ENCODE measurements at places on chromosomes 1 and 21. TPM values are rescaled to one million over a fixed set of nuclear protein-coding genes. Genes with fewer than 3 reads are reported as not detected.
A peak's percentile ranks its signal among the peaks of the same experiment; 100 is the strongest.

GRCh38 chr1:16924919-16925477 is 3.3 kb downstream of the CROCC start:
- no peak for DNase-seq

Gene SPEN
- total RNA-seq = 7.7 TPM

Gene FMN2
- total RNA-seq = 34.0 TPM

DNA sequence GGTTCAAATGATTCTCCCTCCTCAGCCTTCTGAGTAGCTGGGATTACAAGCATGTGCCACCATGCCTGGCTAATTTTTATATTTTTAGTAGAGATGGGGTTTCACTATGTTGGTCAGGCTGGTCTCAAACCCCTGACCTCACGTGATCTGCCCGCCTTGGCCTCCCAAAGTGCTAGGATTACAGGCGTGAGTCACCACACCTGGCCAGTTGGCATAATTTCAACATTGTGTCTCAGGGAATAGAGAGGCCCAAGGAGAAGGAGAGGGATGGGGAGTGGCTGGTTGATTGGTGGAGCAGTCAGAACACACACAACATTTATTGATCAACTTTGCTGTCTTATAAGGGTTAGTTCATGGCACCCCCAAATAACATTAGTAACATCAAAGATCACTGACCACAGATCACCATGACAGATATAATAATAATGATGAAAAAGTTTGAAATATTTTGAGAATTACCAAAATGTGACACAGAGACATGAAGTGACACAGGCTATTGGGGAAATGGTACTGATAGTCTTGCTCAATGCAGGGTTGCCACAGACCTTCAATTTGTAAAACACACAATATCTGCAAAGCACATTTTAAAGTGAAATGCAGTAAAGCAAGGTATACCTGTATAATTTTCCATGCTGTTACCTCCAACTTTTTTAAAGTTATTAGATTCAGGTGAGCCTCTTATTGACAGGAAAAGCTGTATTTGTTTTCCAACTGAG is 15.8 kb upstream of the CYB5R1 start:
- peak; percentile 52 for DNase-seq

GRCh38 chr1:42720868-42721267 is 19.2 kb downstream of the CLDN19 start:
- no peak for DNase-seq

- DNase-seq = no peak
These were observed 32.8 kb downstream of the PADI6 start for GRCh38 chr1:17404820-17405219.

- no peak for DNase-seq
These were observed 13.3 kb upstream of the RAB42 start for GRCh38 chr1:28578696-28579218.

DNA sequence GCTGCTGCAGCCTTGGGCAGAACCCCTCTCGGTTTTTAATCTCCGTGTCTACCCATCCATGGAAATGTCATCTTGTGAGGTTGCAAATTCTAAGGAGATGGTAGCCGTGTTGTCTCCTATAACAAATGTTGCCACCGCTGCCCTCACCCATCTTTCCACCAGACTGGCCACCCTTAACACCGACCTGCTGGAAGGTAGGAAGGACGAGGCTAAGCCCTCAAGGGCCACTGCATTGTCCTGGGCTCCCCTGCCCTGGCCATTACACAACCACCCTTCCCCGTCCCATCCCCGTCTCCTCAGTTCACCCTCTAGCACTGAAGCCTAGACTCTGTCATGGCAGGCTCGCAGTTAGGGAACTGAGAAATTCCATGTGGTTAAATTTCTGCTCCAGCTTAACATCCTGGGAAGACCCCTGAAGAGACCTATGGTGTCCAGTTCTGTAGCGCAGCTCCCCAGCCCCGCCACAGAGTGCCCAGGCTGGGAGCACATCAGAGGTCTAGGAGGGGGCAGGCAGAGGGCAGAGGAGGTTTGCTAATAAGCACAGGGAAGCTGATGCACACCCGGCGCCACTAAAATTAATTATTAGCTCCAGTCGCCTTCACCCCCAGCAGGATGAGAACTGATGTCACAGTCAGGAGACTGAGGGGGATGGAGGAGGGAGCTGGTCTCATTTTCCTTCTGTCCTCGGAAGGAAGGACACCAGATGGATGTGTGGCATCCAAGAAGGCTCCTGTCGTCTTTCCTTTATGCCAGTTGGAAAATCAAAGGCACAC is 38.3 kb downstream of the STUM start:
- DNase-seq = no peak

DNA sequence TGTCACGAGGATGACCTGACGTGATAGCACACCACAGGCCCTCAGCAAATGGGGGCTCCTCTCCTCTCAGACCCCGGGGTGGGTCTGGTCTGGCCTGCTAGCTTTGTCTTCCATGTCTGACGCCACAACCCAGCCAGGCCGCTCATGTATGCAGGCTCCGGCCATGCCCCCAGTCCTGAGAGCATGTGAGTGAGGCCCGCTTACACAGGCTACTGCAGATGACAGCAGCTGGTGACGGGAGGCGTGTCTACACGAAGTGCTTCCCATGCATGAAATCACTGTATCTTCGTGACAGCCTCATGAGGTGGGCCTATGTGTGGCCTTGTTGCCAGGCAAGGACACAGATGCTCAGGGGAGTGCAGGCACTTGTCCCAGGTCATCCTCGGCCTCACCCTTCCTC is 16.4 kb downstream of the WNT4 start:
- DNase-seq = no peak

DNA sequence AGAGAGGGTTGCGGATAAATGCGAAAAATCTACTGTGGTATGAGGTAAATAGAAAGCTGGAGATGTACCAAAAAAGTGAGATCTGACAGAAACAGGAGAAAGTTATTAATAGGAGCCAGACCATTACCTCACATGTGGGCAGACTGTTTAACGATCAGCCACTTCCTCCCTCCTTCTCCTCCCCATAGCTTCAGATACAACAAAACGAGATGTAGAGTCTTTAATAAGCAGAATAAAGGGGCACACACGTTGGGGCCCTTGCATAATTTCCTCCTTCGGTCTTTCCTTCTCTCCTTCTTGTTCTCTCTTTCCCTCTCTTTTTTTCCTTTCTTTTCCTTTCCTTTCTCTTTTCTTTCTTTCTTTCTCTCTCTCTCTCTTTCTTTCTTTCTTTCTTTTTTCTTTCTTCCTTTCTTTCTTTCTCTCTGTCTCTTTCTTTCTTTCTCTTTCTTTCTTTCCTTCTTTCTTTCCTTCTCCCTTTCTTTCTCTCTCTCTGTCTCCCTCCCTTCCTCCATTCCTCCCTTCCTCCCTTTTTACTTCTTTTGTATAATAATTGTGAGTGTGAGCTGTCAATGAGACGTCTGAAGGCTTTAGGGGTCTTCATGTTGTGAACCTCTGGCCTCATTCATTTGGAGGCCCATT is 242.1 kb downstream of the GRIK1 start:
- no peak for DNase-seq

Gene TMEM51
- total RNA-seq = 12.1 TPM

GRCh38 chr1:7299994-7300393 is 471.1 kb upstream of the VAMP3 start:
- DNase-seq = peak; percentile 95

- DNase-seq = no peak
These were observed 261.2 kb downstream of the GRIK1 start for GRCh38 chr21:29678626-29679025.

Gene FAM163A
- total RNA-seq = not detected

Gene RORC
- not detected for total RNA-seq

GRCh38 chr1:96308314-96308713 is 413.3 kb upstream of the PTBP2 start:
- DNase-seq = no peak

DNA sequence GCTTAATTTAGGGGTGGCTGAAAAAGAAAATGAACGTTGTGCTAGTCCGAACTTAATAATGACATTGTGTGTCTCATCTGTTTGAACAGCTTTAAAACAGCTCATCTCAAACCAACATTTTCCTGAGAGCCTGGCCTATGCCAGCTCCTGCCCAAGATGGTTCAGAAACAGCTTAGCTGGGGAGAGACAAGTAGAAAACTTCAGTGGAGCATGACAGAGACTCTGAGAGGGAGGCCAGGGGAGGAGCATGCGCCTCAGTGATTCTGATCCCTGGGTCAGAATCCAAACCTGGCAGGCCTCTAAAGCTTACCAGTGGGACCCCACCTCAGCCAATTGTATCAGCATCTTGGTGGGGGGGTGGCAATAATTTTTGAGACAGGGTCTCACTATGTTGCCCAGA is 99.3 kb downstream of the TAS1R2 start:
- no peak for DNase-seq

- no peak for DNase-seq
These were observed 66.7 kb upstream of the PARP1 start for GRCh38 chr1:226474443-226475141.

DNA sequence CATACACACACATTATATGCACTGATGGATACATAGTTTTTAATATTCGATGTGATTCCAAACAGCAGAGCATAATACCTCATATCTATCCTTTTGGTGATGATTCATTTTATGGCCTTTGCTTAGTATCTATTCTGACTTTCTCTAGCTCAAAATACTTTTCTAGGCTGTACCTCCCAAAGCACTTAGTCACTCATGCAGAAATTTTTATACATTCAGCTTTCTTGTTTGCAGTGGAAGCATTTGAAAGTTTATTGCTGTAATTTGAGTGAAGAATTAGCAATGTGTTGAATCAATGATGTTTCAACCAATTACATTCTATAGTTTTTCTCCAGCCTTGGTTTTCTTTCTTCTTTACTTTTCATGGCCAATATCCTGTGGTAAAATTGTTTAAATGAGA is 66.7 kb downstream of the LBR start:
- no peak for DNase-seq

GRCh38 chr21:43572446-43572845 is 86.8 kb downstream of the HSF2BP start:
- peak; percentile 64 for DNase-seq

GRCh38 chr1:21322681-21323016 is 32.4 kb upstream of the ECE1 start:
- DNase-seq = no peak

- no peak for DNase-seq
These were observed 12.4 kb downstream of the HHIPL2 start for GRCh38 chr1:222535455-222535854.

GRCh38 chr1:155773221-155773620 is 83.8 kb downstream of the GON4L start:
- DNase-seq = no peak

Gene CNR2
- total RNA-seq = not detected

Gene TMEM59
- total RNA-seq = 247 TPM

DNA sequence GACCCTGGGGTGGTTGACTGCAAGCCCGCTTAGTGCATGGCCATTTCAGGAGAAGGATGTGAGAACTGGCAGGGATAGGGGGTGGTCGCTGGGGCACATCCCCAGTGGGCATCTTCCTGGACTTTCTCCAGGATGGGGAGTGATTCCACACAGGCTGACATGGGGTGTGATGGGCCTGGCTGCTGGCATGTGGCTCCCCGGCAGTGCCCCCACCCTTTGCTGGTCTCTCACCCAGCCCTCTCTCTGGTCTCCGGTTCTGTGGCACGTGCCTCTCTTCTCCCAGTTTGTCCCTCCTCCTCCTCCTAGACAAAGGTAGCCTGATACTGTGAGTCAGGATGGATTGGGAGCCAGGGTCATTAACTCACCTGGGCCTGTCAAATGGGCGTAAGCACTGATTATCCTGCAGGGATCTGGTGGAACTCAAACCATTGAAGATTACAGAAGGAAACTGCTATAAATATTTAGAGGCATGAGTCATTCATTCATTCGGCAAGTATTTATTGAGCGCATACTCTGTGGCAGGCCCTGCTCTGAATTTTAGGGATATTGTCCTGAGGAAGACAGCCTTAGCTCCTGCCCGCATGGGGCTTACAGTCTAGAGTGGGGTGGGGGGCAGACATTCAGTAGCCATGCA is 23.6 kb upstream of the EPS8L3 start:
- no peak for DNase-seq

Gene LHX8
- total RNA-seq = not detected

DNA sequence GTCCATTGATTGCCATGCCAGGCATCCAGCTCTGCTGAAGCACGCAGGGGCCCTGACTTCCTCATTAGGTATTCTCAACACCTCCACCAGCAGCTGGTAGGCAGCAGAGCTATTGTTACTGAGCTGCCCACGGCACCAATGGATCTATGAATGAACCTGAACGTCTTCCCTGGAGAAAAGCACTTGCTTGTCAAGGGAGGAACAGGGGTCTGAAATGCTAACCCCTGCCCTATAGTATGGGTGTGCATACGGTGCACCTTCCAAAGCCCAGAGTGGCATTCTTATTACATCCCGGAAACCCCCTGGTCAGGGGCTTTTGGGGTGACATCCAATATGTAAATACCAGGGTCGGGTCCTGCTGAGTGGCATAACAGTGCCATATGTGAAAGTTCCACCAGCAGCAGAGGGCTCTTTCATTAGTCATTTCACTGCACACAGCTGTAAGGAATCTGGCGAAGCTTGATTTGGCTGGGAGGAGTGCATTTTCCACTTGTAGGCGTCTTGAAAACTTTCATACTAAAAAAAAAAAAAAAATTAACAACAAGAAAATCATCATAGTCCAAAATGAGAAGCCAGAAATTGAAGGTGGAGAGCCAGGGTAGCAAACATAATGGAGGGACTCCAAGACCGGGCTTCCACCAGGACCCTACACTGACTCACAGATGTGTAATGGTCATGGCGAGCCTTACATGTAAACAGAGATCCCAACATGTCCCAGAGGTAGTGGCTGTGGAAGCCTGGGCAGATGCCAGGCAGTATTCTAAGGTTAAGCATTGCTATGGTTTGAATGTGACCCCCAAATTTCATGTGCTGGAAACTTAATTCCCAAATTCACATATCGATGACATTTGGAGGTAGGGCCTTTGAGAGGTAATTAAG is 58.8 kb upstream of the PRDX6 start:
- DNase-seq = no peak

DNA sequence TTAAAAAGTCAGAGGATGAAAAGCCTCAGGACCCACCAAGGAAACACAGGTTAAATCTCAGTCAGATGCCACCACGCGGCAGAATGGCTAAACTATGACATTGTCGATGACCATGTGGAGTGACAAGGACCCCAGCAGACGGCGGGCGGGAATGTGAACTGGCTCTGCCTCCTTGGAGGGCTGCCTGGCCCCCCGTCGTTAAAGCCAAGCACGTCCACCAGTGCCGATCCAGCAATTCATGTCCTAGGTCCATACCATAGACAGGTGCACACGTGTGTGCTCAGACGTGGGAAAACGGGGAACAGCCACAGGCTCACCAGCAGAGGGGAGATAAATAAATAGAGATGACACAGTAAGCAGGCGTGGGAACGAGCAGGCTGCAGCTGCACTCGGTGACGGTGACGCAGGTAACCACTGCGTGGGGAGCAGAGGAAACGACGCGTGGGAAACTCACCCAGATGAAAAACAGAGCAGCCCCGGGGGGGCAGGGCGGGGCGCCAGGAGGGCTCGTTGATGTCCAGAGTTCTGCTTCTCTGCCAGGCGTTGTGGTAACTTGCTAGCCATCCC is 28.3 kb upstream of the PCBP3 start:
- no peak for DNase-seq
